ENCODE measurements at places on chromosomes 2 and 18.

DNA sequence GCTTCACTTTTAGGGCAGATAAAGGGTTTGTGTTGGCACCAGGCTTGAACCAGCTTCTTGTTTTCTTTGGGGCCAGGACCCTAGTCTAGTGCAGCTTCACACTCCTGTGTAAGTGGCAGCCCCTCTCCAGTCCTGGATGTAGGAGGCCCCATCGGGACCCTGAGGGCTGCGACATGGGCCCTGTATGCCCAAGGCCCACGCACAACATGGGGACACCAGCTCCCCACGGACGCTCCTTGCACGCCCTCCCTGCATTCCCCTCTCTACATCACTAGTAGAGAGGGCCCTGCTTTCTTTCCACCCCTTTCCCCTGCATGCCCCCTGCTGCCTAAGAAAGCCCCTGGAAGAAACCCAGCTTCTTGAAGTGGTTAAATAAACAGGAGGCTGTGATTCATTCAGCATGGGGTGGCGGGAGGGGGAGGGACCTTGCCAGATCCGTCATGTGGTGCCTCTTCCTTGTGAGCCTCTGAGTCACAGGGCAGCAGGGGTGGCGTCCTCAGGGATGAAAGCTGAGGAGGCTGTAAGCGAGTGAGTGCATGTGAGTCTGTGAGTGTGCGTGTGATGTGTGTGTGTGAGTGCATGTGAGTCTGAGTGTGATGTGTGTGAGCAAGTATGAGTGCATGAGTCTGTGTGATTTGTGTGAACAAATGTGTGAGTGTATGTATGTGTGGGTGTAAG is 42.5 kb downstream of the COPS8 start:
- DNase-seq: peak; percentile 96

- DNase-seq: no peak
Observed at GRCh38 chr2:147468349-147468748, 376.5 kb upstream of the ACVR2A start.

DNA sequence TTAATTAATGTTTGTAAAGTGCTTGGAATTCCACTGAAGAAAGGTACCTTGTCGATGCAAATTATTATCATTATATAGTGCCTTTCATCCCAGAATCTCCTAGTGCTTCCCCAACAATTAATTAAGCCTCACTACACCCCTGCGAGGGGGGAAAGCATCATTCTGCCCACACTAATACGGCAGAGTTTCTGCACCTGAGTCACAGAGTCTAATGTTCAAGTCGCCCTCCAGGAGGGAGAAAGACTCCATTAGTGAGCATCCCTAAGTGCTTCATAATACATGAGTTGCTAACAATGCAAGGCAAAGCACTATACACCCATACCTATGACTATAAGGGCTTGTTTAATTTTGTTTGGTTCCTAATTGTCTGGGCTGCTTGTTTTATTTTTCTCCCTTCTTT is 25.4 kb upstream of the NRP2 start:
- DNase-seq: no peak

DNA sequence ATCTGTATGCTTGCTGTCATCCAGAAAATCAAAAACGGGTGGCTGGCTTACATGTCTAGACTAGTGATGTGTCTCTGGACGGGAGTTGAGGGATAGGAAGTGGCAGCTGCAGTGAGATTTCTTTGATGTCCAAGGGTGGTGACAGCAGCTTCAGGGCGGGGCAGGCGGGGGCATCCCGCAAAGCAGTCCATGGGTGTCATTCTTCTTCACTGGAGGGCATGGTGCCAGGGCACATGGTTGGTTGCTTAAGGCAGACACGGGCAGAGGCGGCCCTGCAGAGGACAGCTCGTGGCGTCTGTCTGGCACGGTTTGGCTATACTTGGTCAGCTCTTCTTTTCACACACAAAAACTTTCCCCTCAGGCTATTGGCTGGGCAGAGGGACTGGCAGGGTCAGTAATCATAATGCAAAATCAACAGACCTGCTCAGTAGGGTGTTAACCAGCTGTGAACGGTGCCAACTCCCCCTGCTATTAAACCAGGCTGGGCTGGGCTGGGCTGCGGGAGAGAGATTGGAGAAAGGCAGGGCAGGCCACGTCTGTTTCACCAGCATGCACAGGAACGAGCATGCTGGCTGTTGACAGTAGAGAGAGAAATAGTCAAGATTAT is 63.7 kb downstream of the COL4A3 start:
- no peak for DNase-seq

- no peak for DNase-seq
Observed at GRCh38 chr2:36415381-36416022, 59.9 kb downstream of the CRIM1 start.

DNA sequence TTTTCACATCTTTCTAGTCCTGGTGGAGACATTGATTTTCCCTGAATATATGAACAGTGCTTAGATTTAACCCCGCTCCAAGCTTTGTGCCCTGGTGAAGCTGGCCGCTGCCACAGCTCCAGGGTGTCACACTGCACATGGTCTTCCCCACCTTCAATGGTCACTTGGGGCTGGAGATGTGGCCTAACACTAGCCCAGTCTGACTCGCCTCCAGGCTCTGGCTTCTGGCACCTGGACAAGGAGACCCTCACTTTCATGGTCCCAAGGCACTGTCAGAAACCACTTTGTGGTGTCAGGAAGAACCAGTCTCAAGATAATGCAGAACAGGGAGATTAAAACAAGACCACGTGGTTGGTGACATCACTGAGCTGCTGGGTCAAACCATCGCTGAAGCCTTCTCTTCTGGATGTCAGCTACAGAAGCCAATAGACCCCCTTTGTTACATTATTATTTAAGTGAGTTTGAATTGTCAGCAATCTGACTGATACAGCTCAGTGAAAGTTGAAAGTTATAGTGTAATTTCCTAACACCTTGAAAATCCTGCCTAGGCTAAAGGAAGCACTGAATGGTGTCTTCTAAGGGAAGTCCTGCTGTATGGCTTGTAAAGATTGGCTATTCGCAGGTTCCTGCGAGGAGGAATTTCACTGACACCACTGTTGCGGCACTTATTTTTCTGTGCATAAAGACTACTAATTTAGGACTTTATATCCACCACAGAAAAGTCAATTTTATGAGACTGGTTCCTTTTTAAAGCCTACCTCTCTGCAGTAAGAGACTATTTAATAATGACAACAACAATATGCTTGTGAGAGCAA is 55.0 kb upstream of the CTDP1 start:
- DNase-seq: no peak

GRCh38 chr2:62724886-62725711 is 19.6 kb downstream of the EHBP1 start:
- DNase-seq: no peak

GRCh38 chr2:218404351-218405085 is 4.8 kb downstream of the CTDSP1 start:
- DNase-seq: no peak

- DNase-seq: no peak
Observed at GRCh38 chr2:54330926-54331835, 75.2 kb upstream of the TSPYL6 start.

DNA sequence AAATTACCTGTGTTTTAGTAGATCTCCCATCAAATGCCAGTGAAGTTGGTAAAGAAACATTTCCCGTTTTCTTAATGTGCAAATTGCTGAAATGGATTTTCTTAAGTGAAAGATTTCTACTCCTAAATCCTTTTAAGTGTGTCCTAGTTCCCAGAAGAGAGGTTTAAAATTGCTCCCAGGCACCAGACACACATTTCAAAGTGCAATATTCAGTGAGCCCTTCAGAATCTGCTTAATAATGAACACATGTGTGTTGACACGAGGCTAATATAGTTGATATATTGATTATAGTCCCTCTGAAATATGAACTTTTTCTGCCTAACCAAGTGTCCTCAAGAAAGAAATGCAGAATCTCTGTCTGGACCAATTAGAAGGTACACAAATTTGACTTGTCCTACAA is 861.7 kb upstream of the CNTNAP5 start:
- DNase-seq: no peak

GRCh38 chr18:61589724-61590065 is 256.5 kb downstream of the CDH20 start:
- DNase-seq: no peak

DNA sequence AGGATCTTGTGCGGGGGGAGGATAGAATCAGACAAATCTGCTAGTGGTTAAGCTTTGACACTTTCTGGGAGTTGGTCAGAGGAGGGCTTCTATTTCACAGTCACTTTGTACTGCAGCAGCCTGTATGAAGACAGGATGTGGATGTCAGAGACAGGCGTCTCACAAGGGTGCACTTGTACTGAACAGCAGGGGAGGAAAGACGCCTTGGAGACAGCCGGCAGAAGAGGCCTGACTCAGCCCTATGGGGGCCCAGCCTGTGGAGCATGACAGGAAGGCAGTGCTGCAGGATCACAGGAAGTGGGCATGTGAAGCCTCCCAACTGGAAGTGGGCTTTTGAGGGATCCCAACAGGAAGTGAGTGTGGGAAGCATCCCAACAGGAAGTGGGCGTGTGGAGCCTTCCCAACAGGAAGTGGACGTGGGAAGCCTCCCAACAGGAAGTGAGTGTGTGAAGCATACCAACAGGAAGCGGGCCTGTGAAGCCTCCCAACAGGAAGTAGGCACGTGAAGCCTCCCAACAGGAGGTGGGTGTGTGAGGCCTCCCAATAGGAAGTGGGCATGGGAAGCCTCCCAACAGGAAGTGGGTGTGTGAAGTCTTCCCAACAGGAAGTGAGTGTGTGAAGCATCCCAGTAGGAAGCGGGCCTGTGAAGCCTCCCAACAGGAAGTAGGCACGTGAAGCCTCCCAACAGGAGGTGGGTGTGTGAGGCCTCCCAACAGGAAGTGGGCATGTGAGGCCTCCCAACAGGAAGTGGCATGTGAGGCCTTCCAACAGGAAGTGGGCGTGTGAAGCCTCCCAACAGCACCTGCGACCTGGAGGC is 212.3 kb downstream of the SNTG2 start:
- no peak for DNase-seq

- DNase-seq: no peak
Observed at GRCh38 chr18:69590150-69590549, 189.5 kb downstream of the DOK6 start.

GRCh38 chr2:36245651-36246050 is 109.9 kb upstream of the CRIM1 start:
- no peak for DNase-seq

GRCh38 chr2:99680946-99681345 is 191.1 kb upstream of the REV1 start:
- no peak for DNase-seq

GRCh38 chr2:134470561-134471168 is 216.8 kb downstream of the MGAT5 start:
- no peak for DNase-seq

GRCh38 chr2:55862246-55862645 is 61.3 kb downstream of the EFEMP1 start:
- DNase-seq: peak; percentile 94

- no peak for DNase-seq
Observed at GRCh38 chr2:29376541-29376940, 261.3 kb downstream of the CLIP4 start.

GRCh38 chr2:233796254-233796653 is 18.1 kb downstream of the MROH2A start:
- DNase-seq: no peak

DNA sequence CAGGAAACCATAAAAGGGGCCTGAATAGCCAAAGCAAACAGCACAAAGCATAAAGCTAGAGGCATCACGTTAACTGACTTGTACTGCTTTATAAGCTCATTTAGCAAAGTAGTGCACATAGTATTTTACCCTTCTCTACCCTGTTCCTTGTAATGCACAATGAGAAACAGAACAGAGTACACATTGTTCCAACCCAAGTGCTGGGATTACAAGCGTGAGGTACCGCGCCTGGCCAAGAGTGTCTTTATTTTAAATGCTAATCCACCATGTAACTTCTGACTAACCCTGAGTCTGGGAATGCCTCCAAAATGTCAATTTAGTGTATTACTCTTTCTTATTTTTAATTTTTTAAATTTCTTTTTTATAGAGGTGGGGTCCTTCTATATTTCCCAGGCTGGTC is 46.4 kb upstream of the STON1 start:
- DNase-seq: no peak

Data from BJ (cell line).